ENCODE measurements at places on chromosomes 6 and 20. TPM values are rescaled to one million over a fixed set of nuclear protein-coding genes. Genes with fewer than 3 reads are reported as not detected.

Gene BPIFB1
- not detected for total RNA-seq

Gene NOX3
- not detected for total RNA-seq

GRCh38 chr20:2617099-2617714 lies 35.2 kb upstream of the NOP56 start:
- no peak overlapping the region for H3K4me3 ChIP-seq
- H3K27ac ChIP-seq: no peak overlapping the region
- peaks cover 47% of the 10 kb centered on the region for H3K27me3 ChIP-seq
- no peak for DNase-seq
- no peaks in the 10 kb centered on the region for H3K4me1 ChIP-seq

DNA sequence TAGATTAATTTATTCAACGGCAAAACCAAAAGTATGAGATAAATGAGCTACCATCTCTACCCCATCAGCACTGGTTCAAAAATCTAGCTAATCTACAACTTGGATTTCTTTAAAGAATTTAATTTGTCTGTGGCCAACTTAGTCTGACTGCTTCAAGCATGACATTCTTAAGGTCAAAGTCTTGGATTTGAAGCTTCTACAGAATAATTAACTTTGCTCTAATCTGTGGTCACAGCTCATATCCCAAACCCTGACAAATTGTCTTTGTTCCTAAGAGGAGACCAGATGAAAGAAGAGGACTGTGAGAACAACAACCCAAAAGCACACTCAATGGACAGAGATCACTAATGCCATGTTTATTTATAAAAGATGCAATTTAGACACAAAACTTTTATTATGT lies 166.9 kb upstream of the EPHA7 start:
- no peak for DNase-seq
- no peaks in the 10 kb centered on the region for H3K27me3 ChIP-seq
- H3K4me1 ChIP-seq: no peaks in the 10 kb centered on the region
- H3K36me3 ChIP-seq: no peaks in the 10 kb centered on the region

DNA sequence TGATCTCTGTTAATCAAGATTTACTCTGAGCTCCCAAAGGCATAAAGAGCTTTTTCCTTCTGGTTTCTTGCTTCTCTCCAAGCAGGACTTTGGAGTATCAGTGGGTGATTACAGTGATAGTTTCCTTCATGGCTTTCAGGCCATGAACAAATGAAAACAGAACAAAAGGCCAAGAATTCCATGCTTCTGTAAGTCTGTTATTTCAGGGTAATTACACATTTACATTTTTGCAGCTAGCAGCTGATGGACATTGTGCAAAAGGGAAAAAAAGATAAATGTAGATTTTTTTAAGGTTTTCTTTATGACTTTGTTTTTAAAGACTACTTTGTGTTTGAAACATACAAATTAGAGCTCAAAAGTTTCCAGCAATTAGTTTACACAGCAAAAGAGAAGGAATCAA lies 441.6 kb downstream of the PLCB1 start:
- H3K4me1 ChIP-seq: no peaks in the 10 kb centered on the region
- peaks cover 7% of the 10 kb centered on the region for H3K27me3 ChIP-seq
- H3K36me3 ChIP-seq: no peaks in the 10 kb centered on the region
- DNase-seq: no peak
- H3K4me3 ChIP-seq: no peak overlapping the region

Measured in PC-3 (cell line).